Right ventricle myocardium superior (tissue), 1 donor: ENCODE measurements at places on chromosomes 1 and 21.

- DNase-seq, result no peak
Observed at GRCh38 chr1:66890621-66891020, 34.0 kb downstream of the DNAI4 start.

GRCh38 chr1:1120866-1121591, 5.1 kb upstream of the C1orf159 start:
- peak; percentile 27 for DNase-seq

- DNase-seq, result no peak
Observed at GRCh38 chr1:85563139-85563538, 17.4 kb upstream of the CCN1 start.

GRCh38 chr1:228669242-228669585, 66.1 kb upstream of the RHOU start:
- peak; percentile 59 for DNase-seq

DNA sequence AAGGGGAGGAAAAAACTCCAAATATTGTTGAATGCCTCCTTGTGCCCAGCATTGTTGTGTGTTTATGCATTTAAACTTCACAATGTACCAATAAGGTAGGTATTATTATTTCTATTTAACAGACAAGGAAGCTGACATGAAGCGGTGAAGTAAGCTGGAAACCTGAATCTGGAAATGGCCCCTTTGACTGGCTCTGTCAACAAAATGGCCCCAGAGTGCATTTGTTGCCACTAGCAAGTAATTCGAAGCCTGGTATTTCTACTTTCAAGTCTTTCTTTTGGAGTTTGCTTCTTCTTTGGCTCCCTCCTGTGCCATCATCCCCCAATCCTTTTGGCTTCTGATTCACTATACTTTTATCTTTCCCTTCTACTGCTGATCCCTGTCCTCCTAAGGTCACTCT, 23.1 kb downstream of the CRYZL1 start:
- no peak for DNase-seq

DNA sequence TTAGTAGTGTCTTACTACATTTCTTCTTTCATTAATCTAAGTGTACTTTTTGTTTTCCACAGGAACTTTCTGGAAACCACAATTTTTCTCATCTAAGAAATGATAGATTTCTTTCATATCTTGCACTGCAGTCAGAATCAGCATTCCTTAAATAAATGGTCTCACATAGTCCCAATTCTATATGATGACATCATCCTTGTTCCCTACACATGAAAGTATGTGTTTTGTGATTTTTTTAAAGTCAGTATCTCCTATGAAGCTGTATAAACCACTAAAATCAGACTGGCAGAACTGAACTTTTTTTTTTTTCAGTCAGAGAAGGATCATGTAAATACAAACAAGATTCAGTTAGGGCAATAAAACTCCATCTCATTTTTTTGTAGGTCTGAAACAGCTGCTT, 742.6 kb upstream of the CXADR start:
- DNase-seq, result no peak

DNA sequence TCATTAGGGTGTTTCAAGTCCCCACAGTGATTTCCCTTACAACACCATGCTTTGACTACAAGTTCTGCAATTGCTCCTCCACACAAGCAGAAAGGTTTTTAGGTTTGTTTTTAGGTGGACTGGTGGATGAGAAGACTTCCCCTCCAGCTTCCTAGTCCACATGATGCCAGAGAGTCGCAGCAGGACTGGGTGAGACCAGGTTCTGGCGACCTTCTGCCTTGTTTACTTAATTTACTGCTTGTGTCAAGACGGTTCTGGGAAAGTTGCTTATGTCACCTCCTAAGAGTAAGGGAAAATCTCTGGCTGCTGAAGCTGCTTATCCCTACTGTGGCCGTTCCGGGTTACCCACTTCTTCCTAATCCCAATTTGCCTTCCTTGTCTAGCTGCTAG, 76.4 kb downstream of the GLUL start:
- no peak for DNase-seq

DNA sequence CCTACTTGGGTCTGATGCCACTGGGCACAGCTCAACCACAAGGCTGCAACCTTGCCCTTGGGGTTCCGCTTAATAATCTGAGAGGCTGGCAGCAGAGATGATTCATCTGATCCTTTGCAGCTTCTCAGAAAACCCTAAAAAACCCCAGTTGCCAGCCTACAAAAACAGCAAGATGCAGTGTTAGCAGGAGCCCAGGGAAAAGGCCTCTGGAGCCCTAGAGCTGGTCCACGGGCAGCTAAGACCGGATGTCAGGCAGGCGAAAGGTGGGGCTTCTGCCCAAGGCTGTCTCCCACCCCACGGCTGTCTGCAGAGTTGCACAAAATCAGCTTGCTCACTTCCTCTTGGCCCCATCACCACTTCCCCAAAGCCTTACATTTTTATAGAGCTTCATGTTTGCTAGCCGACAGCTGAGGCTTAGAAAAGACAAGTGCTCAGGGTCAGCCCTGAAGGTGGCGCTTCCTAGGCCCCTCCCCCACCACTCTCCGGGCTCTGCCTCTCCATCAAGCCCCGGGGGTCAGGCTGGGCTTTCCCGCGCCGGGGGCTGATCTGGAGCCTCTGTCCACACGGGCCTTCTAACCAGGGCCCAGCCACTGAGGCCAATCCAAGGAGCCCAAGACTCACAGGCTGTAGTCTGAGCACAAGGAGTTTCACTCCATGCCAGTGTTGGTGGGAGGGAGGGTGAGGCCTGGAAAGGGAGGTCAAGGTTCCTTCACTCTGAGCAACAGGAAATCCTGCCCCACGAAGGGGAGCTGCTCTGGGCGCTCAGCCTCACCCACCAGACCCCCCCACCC, 4.2 kb upstream of the ADORA3 start:
- DNase-seq, result peak; percentile 87

GRCh38 chr1:246674049-246674448, 50.2 kb upstream of the SCCPDH start:
- no peak for DNase-seq

- DNase-seq, result no peak
Observed at GRCh38 chr1:231161667-231162296, at the start of gene TRIM67. TSS of gene TRIM67 (plus strand) at chr1:231162058. CDS start at chr1:231162970, 912 bp downstream.

DNA sequence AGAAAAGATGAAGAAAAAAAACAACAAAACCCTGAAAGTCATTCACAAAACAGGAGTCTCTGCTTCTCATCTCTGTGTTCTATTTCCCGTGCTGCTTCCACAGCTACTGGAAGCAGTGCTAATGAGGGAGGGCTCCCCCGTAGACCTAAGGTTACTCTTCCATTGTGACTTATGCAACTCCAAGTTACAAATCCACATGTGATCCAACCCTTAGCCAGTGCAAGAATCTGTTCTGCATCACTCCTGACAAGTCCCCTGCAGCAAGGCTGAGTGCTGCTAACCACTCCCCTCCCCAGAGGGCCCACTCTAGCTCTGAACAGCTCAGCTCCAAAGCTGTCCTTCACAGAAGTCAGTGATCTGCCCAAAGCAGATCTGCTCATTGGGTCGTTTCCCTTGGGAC, 10.3 kb downstream of the DNALI1 start:
- DNase-seq, result no peak

GRCh38 chr21:35460441-35460840, 411.3 kb upstream of the RUNX1 start:
- DNase-seq, result no peak

- peak; percentile 70 for DNase-seq
Observed at GRCh38 chr1:27513958-27514357, 24.0 kb upstream of the WASF2 start.

DNA sequence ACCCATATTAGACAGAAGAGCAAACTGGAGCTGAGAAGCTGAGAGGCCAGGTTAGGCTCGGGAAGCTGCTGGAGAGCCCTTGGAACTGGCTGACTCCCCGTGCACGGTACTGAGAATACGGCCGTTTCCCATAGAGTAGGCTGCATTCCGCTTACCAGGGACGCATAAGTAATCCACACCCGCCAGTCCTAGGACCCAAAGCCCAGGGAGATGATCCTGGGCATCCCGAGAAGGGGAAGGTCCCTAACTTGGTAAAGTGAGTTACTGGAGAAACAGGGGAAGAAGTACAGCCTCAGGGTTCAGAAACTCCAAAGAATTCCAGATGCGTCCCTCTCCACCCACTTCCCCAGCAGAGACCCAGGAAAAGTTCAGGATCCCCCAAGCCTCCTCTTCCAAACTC, 1.3 kb downstream of the LRRC38 start:
- no peak for DNase-seq

DNA sequence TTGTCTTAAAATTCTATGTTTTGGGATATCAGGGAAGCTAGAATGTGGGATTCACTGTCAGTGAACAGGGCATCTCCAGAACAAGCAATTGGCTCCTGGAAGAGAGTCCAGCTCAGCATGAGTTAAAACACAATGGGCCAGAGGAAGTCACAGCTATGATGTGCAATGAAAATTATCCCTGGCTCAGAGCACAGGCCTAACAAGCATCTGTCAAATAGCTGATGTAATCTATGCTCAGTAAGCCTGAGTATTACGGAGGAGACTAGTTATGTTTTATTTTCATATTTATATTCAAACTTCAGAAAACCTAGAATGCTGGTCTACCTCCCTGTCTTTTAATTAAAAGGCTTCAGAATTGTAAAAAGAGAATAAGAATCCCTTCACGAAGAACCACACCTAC, 41.6 kb downstream of the PARP1 start:
- no peak for DNase-seq

DNA sequence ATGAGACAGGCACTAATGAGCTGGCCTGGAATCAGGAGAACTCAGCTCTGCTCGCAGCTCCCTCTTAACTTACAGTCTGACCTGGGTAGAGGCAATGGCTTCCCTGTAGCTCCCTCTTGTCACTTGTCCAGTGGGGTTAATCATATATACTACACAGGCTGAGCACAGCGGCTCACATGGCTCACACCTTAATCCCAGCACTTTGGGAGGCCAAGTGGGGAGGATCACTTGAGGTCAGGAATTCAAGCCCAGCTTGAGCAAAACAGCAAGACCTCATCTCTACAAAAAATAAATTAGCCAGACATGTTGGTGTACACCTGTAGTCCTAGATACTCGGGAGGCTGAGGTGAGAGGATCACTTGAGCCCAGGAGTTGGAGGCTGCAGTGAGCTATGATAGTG, 4.2 kb downstream of the S100A6 start:
- no peak for DNase-seq

GRCh38 chr21:37101384-37101783, 28.3 kb downstream of the TTC3 start:
- DNase-seq, result no peak

- no peak for DNase-seq
Observed at GRCh38 chr1:9658199-9658598, 6.7 kb downstream of the PIK3CD start.

DNA sequence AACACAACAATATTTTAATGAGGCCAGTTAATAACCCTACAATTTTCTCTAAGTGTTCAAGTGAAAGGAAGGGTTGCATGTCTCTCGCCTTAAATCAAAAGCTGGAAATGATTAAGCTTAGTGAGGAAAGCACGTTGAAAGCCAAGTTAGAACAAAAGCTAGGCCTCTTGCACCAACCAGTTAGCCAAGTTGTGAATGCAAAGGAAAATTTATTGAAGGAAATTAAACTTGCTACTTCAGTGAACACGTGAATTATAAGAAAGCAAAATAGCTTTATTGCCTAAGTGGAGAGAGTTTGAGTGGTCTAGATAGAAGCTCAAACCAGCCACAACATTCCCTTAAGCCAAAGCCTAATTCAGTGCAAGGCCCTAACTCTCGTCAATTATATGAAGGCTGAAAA, 135.6 kb downstream of the DUSP10 start:
- DNase-seq, result no peak

GRCh38 chr21:32991361-32991760, 34.4 kb upstream of the OLIG2 start:
- no peak for DNase-seq

GRCh38 chr21:14361958-14362357, 21.0 kb downstream of the HSPA13 start:
- DNase-seq, result no peak

- no peak for DNase-seq
Observed at GRCh38 chr1:115118611-115119010, 29.3 kb upstream of the TSPAN2 start.

DNA sequence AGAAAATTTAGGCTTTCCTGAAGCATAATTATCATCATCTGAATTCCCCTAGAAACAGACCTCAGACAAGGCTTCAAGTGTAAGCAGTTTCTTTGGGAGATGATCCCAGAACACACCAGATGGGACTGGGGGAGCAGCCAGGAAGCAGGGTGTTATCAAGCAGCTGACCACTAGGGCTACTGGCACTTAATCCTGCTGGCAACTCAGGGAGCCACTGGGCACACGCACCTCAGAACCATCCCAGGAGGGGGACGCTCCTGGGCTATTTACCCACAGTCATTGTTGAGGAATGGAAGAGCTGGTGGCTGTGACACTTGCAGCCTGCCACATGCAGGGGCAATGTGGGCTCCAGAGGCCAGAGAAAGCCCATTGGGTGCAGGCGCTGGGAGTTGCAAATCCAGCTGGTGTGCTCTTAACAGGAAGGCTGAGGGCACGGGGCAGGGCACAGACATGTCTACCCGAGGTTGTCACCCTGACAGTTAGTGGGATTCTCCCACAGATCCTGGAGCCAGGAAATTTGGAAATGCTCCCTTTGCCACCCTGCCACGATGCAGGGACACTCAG, 15.1 kb upstream of the IL22RA1 start:
- DNase-seq, result no peak

GRCh38 chr1:220689666-220690065, 497 bp upstream of the C1orf115 start:
- DNase-seq, result no peak

DNA sequence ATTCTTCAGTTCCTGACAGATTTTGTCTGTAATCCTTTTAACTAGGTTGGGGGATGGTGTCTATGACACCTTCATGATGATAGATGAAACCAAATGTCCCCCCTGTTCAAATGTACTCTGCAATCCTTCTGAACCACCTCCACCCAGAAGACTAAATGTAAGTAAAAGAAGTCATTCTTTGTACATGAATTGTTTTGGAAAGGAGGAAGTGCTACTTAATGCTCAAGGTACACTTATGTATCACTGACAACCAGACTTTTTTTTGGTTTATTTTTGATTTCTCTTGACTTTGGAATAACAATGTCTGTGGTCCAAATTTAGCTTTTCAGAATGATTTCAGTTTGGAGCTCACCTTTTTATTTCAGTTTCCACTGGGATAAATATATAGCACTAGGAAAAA, 2.3 kb downstream of the DYRK3 start:
- DNase-seq, result no peak

GRCh38 chr1:73943270-73943669, 254.7 kb downstream of the LRRIQ3 start:
- DNase-seq, result no peak

DNA sequence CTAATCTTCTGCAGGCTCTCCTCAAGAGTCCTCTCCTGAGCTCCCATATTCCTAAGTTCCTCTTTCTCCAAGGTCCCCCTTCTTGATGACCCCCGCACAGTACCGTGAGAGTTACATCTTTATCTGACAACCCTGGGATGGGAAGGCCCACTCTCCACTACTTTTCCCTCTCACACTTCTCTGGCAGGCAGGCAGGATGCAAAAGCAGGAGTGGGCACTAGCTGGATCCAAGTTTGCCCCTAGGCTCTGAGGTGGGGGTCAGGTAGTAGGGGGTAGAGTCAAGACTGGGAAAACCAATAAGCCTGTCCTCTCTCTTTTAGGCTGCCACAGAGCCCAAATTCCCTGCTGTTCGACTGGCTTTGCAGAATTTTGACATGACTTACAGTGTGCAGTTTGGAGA, 3.9 kb downstream of the NSUN4 start:
- DNase-seq, result no peak

GRCh38 chr1:101275672-101276071, 38.9 kb downstream of the S1PR1 start:
- no peak for DNase-seq

- no peak for DNase-seq
Observed at GRCh38 chr1:18556364-18556763, 74.3 kb upstream of the PAX7 start.

- DNase-seq, result no peak
Observed at GRCh38 chr1:216562383-216562782, 139.1 kb upstream of the USH2A start.
